Esophagus mucosa (tissue), 1 donor: ENCODE measurements at places on chromosomes 5 and 9. TPM values are rescaled to one million over a fixed set of nuclear protein-coding genes. Genes with fewer than 3 reads are reported as not detected.
A peak's percentile ranks its signal among the peaks of the same experiment; 100 is the strongest.

DNA sequence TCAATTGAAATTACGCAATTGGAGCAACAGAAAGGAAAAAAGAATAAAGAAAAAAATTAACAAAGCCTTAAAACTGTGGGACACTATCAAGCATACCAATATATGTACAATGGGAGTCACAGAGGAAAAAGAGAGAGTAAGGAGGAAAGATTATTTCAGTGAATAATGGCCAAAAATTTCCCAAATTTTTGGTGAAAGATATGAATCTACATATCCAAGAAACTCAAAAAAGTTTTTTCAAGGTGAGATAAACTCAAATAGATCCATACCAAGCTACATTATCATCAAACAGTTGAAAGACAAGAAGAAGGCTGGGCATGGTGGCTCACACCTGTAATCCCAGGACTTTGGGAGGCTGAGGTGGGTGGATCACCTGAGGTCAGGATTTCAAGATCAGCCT is 8.8 kb upstream of the BRD3 start:
- no peak for ATAC-seq

GRCh38 chr5:125125031-125125823 is 378.8 kb upstream of the ZNF608 start:
- no peak for ATAC-seq

DNA sequence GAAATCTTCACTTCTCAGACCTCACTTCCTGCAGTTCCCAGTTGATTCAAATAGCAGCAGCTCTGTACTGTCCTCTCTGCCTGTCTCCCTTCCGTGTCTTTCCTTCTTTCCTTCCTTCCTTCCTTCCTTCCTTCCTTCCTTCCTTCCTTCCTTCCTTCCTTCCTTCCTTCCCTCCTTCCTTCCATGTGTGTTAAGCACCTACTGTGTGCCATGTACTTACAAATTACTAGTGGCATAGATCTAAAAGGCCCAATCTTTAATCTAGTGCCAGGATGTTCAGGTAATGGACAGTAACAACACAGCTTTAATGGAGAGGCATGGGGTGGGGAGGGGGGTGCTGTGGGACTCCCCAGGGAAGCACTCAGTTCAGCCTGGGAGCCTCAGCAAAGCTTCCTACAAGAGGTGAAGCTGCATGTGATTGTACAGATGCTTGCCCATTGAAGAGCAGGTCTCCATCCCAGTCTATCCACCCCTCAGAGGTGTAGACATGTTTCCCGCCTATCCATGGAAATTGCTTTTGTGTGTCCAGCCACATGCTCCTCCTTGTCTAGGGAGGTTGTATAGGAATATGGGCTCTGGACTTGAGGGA is 106.0 kb downstream of the RGS3 start:
- no peak for ATAC-seq

- no peak for ATAC-seq
These were observed 15.4 kb upstream of the B4GALT1 start for GRCh38 chr9:33182519-33182918.

- peak; percentile 47 for ATAC-seq
These were observed 1.9 kb downstream of the VLDLR start for GRCh38 chr9:2623288-2624050.

DNA sequence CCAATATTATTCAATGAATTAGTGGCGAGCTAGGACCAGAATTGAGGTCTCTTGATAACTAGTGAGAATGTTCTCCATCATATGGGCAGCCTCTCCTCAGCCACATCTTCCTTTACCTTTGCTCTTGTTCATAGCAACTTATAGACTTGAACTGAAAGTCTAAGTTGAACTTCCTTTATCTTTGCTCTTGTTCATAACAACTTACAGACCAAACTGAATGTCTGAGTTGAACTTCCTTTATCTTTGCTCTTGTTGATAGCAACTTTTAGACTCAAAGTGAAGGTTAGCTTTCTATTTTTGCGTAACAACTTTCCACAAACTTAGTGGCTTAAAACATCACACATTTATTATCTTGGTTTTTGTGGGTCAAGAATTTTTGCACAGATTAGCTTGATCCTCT is 146.4 kb upstream of the C9orf72 start:
- no peak for ATAC-seq

DNA sequence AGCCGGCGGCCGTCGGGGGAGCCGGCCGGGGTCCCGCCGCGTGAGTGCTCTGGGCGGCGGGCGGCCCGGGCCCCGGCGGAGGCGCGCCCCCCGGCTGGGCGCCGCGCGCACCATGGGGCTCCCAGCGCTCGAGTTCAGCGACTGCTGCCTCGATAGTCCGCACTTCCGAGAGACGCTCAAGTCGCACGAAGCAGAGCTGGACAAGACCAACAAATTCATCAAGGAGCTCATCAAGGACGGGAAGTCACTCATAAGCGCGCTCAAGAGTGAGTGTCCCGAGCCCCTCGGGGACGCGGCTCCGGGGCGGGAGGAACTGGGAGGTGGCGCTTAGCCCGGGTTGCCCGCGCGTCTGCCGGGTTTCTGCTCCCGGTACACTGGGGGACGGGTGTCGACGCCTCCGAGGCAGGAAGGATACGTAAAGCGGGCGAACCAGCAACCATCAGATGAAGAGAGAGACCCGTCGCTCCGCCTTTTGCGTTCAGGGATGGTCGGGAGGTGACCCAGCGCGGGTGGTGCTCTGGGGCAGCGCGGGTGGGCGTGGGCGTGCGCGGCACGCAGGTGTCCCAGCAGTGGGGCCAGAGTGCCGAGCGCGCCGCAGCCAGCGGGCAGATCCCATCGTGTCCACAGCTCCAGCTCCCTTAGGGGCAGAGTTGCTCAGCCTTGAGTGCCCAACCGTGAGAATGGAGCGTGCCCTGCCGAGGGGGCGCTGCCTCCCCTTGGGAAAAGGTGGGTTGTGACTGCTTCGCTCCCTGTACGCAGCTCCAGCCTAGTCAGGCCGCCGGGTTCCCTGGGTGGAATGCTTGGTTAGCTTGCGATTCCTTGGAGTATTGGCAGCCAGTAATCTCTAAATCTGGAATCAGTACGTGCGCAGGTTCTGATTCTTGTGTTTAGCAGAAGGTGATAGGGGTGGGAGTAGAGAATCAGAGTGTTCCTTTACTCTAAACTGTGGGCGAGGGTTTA is 753 bp downstream of the ARHGAP26 start:
- peak; percentile 22 for ATAC-seq

DNA sequence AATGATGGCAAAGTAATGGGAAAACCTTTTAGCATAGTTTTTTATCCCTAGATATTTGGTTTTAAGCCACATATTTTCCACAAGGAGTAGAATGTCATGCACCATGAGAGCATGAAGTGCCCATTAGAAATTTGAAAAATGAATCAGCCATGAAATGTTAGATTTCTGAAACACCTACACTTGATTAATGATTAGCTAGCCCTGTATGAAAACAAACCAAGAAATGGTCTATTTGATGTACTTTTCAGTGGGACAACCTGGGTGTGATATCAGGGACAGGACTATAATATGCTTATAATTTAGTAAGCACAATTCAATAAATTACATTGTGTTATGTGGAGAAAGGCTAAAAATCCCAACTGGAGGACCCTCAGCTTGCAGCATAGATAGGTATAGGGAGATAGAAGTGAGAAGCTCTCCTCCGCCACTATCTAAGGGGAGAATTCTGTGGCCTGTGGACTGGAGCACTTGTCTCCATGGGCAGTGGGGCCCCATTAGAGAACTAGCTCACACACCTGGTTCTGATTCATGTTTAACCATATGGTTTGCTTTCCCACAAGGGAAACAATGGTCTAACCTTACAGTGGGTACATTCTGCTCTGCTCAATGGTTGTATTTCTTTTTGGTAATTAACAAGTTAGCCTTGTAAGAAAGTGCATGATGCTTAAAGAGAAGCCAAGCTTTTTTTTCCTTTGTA is 35.2 kb downstream of the NUP214 start:
- no peak for ATAC-seq

DNA sequence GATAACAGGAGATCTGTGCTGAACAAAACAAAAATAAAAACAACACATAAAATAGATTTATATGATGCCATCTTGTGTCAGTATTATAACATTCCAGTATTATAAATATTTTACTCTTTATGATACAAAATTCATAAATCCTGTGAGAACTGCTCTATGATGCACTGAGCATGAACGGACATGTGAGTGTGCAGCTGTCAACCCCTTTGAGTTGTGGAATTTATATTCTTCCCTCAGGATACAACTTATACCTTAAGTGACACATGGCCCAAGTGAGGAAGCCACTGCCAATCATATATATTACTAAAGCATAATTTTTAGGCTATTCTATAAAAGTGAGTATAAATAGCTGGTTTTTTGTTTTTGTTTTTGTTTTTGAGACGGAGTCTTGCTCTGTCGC is 116.0 kb upstream of the OR13F1 start:
- no peak for ATAC-seq

DNA sequence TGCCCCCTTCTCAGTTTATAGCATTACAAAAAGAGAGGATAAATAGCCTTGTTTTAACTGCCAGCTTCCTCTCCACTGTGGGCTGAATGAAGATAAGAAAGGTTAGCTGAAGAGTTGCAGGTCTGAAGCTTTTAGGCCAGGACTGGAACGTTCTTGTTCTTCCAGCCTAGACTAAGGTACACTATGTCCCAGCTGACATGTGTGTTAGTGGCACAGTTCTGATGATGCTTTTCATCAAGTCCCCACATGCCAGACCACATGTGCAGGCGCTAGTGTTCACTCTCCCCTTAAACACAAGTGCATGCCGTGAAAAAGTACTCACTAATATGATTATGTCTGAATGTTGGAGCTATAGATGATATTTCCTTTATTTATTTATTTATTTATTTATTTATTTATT is 40.7 kb downstream of the STXBP1 start:
- ATAC-seq, result no peak

GRCh38 chr9:95035846-95036245 is 281.7 kb downstream of the FANCC start:
- ATAC-seq, result no peak

- peak; percentile 67 for ATAC-seq
These were observed 25.2 kb downstream of the SLC28A3 start for GRCh38 chr9:84315278-84315877.

DNA sequence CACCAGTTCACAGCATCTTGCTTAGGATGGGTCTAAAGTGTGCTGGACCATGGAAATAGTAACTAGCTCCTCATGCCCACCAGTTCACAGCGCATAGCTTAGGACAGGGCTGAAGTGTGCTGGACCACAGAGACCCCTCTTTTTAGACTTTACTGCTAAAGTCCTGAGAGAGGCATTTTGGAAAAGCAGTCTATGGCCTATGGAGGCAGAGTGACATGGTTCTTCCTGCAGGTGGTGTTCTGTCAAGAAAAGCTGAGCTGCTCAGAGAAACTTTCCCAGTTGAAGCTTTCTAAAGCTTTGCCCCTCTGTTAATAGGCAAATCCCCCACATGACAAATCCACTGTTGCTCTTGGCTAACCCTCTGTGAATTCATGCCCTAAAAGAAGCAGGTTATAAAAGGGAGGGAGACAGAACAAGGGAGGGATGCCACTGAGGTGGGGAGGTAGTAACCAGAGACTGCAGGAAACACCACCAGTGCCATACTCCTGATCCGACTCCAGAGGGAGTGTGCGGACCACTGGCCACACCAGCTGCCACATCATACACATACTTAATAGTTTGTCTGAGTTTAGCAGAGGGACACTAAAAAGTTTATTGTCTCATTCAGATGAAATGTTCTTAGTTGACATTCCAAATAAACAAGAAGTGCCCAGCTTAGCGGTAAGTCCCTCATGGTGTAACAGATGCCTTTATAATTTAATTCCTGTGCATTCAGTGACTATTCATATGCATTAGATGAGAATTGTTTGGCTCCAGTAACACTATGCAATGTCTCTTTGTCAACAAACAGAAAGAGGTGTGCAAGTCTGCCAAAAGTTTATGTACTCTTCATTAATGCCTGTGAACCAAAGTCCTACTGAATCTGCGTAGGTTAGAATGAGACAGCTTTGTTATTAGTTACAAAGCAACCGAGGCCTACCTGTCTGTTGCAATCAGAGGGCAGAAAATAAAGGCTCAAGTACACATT is 236.2 kb upstream of the NFIL3 start:
- ATAC-seq, result no peak

DNA sequence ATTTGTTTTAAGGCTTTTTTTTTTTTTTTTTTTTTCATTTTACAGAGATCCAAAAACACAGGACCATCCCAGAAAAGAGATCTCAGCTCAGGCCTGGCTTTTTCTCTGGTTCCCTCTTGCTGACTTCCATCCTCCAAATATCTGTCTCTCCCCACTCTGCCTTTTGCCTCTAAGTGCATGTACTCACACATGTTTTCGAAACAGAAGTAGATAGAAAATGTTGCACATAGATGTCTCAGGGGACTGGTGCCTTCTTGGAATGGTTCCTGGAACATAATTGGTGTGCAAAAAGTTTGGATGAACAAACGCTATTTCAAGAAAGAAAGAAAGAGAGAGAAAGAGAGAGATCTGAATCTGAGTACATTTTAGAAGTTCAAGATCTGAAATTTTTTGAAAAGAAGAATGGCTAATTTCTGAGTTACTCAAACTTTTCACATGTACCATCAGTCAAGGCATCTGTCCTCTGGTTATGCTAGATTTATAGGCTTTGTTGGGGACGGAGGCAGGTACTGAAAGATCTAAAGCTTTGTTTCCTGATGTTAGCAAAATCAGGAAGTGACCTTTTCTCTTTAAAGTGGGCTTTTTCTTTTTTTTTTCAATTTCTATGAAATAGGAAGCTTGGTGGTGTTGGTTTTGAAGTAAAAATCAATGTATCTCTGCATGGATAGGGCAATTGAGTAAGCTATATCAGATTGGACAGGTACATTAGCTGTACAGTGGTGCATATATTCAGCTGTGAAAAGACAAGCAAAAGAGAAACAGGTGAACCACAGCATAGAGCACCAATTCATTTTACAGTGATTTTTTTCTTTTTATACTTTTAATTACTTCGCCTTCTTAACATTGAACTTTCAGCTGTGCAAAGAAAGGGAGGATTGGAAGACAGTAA is 8.5 kb upstream of the TNFSF8 start:
- no peak for ATAC-seq

DNA sequence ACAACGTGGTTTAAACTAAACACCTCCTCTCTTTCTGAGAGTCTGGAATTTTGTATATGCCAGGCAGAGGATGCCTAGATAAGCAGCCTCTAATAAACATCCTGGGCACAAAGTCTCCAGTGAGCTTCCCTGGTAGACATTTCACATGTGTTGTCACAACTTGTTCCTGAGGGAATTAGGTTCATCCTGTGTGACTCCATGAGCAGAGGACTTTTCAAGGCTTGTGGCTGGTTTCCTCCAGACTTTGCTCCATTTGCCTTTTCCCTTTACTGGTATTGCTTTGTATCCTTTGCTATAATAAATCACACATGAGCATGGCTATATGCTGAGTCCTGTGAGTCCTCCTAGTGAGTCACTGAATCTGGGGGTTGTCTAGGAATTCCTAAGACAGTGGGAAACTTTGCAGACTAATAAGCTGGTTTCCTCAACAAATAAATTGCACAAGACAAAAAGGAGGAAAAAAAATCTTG is 77.4 kb downstream of the NR2F1-AS1 start:
- ATAC-seq, result no peak

NTRK2 gene
- 9.8 TPM for total RNA-seq

IL3 gene
- not detected for total RNA-seq

ISL1 gene
- not detected for total RNA-seq

ARID3C gene
- not detected for total RNA-seq

IFNB1 gene
- not detected for total RNA-seq

SUSD3 gene
- total RNA-seq, result 0.96 TPM

LRRC26 gene
- total RNA-seq, result 1.6 TPM

BTNL9 gene
- 2.5 TPM for total RNA-seq

SPEF2 gene
- 1.6 TPM for total RNA-seq
